ENCODE measurements at places on chromosomes 2 and 18.

GRCh38 chr2:106582148-106583143 lies 95.3 kb downstream of the CD8B2 start:
- DNase-seq, result peak; percentile 38

- DNase-seq, result no peak
Observed at GRCh38 chr2:100182494-100183361, 40.3 kb upstream of the AFF3 start.

- DNase-seq, result no peak
Observed at GRCh38 chr2:238761868-238762267, 86.0 kb upstream of the TWIST2 start.

DNA sequence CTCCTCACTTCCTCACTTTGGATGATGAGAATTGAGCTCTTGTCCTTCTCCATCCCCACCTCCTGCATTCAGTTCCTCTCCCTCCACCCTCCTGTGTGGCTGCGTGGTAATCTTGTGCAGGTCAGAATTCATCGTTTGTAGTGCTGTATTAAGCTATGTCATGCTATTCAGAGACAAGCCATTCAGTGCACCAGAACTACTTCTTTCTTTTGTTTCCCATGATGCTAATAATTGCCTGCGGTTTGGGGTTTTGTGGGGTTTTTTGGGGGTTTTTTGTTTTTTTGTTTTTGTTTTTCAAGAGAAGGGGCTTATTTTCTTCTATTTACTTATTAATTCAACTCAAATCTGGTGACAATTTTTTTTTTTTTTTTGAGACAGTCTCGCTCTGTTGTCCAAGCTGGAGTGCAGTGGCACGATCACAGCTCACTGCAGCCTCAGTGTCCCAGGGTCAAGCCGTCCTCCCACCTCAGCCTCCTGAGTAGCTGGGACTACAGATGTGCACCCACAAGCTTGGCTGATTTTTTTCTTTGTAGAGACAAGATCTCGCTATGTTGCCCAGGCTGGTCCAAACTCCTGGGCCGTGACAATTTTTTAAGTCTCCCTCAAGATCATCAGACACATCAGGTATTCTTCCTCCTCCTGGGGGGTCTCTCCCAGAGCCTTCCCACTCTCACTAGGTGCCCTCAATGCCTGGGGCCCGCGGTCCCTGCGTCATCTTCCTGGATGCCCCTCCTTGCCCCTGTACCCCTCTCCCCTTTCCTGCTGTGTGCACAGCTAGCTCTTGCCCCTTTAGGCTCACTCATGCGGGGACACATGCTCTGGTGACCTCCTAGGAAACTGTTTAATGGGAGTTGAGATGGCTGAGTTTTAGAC lies 37.8 kb downstream of the MAL start:
- DNase-seq, result no peak

- no peak for DNase-seq
Observed at GRCh38 chr18:45997700-45998151, 30.6 kb upstream of the EPG5 start.

GRCh38 chr2:109029490-109030201 lies 40.6 kb upstream of the EDAR start:
- no peak for DNase-seq

DNA sequence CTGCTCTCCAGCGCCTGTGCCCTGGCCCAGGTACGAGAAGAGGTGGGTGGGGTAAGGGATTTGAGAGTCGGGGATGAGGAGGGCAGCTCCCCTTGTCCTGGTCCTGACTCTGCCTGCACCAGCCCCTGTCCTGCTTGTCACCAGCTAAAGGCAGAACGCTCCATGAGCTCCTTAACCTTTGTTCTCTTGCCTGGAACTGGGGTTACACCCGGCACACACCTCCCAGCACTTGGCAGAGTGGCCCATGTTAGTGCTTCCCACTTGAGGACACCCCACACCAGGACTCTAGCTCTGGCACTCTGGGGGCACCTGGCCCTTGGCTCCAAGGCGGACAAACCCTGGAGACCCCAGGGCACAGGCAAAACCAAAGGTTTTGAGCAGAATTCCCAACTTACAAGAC lies 19.2 kb downstream of the ANO7 start:
- DNase-seq, result no peak

DNA sequence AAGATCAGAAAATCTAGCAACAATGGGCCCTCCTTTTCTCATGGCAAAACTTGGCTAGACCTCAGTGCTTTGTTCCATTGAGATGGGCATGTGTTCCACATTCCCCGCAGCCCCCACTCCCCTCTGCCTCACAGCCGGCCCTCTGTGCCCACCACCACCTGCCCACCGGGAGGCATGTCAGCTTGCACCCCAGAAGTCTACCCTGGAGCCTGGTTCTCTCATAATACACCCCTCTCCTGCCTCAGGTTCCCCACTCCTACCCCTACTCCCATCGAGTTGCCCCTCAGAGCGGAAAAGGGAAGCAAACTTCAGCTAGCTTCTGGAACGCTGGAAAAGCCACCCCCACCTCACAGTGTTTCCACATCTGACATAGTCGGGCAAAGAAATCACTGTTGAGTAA lies 219.0 kb downstream of the ANAPC1 start:
- DNase-seq, result no peak

- peak; percentile 19 for DNase-seq
Observed at GRCh38 chr2:149313512-149313972, 16.8 kb upstream of the LYPD6 start.

- no peak for DNase-seq
Observed at GRCh38 chr2:111168528-111169239, 48.0 kb downstream of the BCL2L11 start.

GRCh38 chr18:40048886-40049650 lies 1906.0 kb upstream of the PIK3C3 start:
- no peak for DNase-seq

DNA sequence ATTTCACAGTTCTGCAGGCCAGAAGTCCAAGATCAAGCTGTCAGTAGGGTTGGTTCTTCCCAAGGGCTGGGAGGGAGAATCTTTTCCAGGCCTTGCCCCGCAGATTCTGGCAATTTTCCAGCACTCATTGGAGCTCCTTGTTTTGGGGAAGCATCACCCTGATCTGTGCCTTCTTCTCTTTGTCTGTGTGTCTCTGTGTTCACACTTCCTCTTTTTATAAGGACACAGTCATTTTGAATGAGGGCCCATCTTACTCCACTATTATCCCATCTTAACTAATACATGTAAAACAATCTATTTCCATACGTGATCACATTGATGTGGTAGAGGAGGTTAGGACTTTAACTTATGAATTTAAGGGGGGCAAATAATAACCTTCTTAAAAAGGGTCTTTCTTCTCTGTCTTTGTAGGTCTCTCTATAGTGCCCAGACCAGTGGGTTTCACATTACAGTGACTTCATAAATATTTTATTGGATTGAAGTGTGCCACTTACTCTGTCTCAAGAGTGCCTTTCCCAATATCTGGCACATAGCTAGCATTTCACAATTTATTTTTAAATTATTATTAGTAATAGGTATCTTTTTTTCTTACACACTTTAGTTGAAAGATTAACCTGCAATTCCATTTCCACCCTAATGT lies 68.9 kb upstream of the CBLN2 start:
- no peak for DNase-seq

GRCh38 chr2:160494201-160494644 lies 616 bp upstream of the RBMS1 start:
- no peak for DNase-seq

GRCh38 chr2:226115832-226116200 lies 683.8 kb downstream of the IRS1 start:
- no peak for DNase-seq

DNA sequence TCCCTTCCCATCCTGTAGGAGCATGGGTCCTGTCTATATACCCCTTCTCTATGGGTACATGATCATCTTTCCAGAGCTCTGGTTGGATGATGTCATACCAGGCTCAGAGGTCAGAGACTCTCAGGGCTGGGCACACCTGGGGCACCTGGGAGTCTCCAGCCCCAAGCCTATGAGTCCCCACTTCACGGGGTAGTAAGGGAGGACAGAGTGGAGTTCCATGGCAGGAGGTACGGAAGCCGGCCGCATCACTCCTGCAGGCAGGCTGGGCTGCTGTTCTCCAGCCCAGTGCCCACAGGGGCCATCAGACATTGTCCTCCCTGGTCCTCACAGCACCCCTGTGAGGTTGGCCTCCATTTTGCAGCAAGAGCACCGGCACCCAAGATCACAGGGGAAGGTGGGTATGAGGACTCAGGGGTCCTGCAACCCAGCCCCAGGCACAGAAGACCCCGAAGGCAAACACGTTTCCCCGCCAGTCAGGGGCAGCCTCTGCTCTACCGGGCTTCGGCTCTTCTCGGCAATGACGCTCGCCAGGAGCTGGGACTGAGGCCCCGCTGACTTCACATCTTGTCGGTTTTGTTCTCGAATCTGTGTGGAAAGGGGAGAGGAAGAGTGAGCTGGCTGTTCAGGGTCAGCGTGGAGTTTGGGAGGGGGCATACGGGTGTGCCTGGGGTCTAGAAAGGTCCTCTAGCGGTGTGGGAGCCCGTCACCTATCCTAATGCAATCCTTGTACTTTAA lies 91.5 kb downstream of the ADD2 start:
- no peak for DNase-seq

GRCh38 chr2:42102591-42103450 lies 55.0 kb downstream of the PKDCC start:
- no peak for DNase-seq

- no peak for DNase-seq
Observed at GRCh38 chr2:98771264-98771663, 40.3 kb upstream of the MGAT4A start.

GRCh38 chr2:188291617-188292347 lies at the start of gene GULP1:
TSS of gene GULP1 (plus strand) at chr2:188291874. CDS start at chr2:188477703, 185,829 bp downstream.
- no peak for DNase-seq

DNA sequence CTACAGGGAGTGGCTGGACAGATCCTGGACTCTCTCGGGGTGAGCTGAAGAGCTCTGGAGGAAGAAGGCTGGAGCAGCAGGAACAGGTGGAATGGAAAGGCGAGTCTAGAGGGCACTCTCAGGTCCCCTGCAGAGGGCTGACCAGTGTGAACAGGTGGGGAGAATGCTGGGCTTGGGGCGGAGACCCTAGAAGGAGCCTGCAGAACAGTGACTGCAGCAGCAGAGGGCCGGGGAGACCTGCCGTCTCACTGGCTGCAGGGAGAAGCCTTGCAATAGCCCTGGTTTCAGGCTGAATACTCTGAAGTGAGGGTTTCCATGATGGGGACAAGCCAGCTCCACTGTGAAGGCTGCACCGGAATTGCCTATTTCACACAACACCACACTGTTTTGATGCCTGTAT lies 626.7 kb upstream of the SALL3 start:
- no peak for DNase-seq

DNA sequence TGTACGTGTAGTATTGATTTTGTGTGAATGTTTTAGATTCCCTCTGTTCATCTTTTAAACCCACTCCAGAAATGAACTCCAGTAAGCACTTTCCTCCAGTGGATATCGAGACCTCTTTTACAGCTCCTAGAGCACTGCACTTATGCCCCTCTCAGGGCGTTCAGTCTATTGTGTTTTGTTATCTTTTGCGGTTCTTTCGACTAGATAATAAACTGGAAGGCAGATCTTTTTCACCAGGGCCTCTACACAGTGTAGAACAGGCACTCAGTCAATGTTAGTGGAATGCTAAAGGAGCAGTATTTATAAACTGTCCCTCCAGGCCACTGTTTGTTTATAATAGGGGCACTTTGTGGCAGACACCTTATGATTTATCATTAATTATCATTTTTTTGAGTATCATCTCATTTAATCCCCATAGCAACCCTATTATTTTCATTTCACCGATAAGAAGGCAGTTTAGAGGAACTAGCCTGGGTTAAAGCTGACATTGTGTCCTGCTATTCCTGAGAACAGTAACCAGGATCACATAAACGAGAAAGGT lies 742 bp upstream of the SOS1 start:
- DNase-seq, result no peak

GRCh38 chr2:25692737-25693445 lies 19.5 kb upstream of the DTNB start:
- no peak for DNase-seq

DNA sequence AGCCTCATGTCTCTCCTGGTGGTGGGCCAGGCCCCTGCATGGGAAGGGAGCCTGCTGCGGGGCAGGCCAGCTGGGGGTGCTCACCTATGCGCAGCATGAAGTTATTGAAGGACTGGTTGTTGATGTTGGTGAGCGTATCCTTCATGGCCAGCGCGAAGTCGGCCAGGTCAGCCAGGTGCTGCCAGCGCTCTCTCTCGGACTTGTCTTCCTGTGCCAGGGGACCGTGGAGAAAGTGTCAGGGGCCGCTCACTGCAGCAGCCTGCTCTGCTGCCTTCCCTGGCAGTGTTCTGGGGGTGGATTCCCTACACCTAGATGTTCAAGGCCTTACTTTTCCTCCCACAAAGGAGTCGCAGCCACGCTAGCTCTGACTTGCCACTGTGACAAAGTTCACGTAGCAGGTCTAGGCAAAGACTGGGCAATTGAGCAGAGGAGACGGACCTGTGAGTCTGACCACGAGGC lies 28.2 kb downstream of the CENPO start:
- DNase-seq, result no peak

GRCh38 chr2:148643998-148644882 lies at the start of gene EPC2:
TSS of gene EPC2 (plus strand) at chr2:148644751. CDS start at chr2:148645018, 267 bp downstream.
- DNase-seq, result peak; percentile 61

DNA sequence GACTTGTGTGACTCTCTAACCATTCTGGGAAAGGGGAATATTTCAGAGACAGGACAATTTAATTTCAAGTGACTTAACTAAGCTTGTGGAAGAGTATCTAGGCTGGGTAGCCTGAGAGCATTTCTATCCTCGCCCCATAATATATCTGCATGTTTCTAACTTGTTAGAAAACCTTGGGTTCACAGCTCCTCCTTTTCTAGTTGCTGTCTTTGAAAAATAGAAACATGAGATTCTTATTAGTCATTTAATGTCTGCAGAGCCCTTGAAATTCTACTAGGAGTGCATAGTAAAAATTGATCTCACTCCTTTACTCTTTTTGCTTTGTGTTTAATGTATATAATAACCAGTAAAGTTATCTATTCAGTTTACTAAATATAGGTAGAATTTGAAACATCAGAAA lies 22.4 kb downstream of the CTLA4 start:
- no peak for DNase-seq

GRCh38 chr2:144320491-144320890 lies 199.4 kb downstream of the ZEB2 start:
- peak; percentile 20 for DNase-seq

DNA sequence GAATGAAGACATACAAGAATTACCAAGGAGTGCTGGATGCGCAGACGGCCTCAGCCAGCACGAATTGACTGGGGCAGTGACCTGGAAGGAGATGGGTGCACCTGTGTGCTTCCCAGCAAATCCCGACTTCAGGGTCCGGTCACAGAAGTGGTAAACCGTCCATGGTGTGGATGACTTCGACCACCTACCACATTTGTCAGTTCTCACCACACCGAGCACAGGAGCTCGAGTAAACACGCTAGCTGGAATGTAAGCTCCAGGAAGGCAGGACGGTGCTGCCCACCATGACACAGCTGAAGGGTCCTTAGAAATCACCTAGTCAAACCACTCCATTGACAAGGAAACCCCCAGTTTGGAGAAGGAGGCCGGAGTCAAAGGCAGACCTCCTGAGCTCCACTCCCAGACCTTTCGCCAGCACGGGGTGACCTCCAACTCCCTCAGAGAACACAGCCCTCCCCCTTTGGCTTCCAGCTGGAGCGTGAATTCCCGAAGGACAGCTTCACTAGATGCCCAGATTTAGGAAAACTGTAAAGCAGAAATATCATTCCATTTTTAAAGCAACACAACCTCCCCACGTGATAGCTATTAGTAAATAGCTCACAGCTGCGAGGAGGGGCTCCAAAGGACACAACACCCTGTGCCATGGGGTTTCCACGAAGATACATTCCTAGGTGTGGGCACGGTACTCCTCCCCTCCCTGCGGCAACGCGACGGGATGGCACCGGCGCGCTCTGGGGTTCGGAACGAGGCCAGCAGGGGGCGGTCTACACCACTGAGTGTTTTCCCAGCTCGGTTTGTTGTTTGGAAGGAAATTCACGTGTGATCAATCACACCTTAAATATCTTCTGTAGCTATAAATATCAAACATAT lies 34.1 kb upstream of the GNAL start:
- no peak for DNase-seq

Data from AML-193 (cell line).